ENCODE measurements at places on chromosomes 7 and 10.

GRCh38 chr7:100353685-100354330, 4.1 kb upstream of the PILRB start:
- H3K27ac ChIP-seq, result peak overlapping the region; percentile 93
- peaks cover 49% of the 10 kb centered on the region for H3K4me1 ChIP-seq
- peak overlapping the region; percentile 83 for H3K4me3 ChIP-seq
- peaks cover 6% of the 10 kb centered on the region for H3K36me3 ChIP-seq
- no peaks in the 10 kb centered on the region for H3K27me3 ChIP-seq

GRCh38 chr7:100434297-100435144, 1.8 kb downstream of the PPP1R35 start:
- H3K27ac ChIP-seq, result peak overlapping the region; percentile 91
- H3K4me3 ChIP-seq, result peak overlapping the region; percentile 82
- no peaks in the 10 kb centered on the region for H3K27me3 ChIP-seq
- peaks cover 38% of the 10 kb centered on the region for H3K36me3 ChIP-seq

- no peak overlapping the region for H3K4me3 ChIP-seq
- no peak for DNase-seq
- H3K27ac ChIP-seq, result no peak overlapping the region
- H3K27me3 ChIP-seq, result no peaks in the 10 kb centered on the region
- no peaks in the 10 kb centered on the region for H3K4me1 ChIP-seq
These were observed 278.7 kb upstream of the PHYHIPL start for GRCh38 chr10:58897708-58898107.

DNA sequence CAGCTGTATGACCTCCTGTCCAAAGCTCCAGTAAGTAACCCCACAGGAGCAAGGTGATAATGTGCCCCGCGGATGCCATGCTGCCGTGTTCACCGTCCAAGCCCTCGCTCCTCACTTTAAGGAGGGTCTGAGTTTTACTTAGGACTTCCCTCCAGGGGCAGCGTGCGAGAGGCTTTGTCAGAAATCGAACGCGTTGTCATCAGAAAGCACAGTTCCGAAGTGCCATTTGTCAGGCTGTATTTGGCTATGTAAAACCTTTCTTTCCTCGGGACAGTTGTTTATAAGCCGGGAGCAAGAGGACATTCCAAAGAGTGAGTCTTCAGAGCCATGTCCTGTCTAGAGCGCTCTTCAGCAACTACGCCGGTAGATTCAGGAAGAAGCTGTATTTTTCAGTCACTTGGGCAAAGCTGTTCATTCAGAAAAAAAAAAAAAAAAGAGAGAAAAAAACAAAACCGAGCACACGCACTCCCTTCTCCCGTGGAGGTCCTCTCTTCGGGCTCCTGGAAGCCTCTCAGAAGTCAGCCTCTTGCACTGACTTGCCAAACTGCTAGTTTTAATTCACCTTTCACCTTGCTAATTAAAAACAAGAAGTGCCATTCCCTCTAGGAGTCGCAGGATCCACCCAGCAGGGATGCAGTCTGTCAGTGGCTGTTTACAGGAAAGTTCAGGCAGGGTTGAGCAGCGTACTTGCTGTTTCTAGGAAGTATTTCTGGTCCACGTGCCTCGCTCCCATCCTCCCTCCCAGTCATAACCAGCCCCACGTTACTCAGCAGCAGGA, at the start of gene SEMA3E:
Gene SEMA3E, minus strand, starts transcription at position 676 of the 778 bp plus-strand sequence.
- DNase-seq, result no peak
- H3K36me3 ChIP-seq, result no peaks in the 10 kb centered on the region
- H3K27ac ChIP-seq, result no peak within 1 kb of the TSS
- no peak within 1 kb of the TSS for H3K4me3 ChIP-seq

DNA sequence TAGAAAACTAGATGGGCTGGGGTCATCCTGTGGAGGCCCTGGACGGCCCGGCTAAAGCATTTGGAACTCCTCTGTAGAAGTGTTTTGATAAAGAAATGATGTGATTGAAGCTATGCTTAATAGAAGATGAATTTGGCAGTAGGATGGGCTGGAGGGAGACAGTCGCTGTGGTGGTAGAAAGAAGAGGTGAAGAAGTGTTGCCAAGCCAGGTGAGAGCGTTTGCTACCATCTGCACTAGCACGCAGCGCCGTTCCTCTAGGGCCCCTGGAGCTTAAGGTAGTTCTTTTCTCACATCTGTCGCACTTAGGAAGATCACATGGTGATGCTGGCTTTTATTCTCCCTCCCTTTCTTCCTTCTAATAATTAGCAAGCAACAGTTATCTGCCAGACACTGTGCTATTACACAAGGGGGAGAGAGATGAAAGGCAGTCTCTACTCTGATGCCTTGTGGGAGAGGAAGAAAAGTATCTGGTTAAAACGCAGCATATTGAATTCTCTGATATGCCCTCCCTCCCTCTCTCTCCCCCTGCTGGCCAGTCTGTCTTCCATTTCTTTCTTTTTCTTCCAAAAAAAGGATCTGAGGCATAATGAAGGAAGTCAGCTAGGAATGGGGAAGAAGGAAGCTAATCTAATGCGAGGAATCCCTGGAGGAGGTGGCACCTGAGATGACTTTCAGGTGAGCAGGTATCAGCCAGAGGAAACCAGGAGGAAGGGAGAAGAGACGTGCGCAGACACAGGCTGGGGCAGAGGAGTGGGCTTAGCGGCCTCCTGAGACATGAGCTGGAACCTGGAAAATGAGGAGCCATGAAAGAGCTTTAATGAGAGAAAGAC, 162.3 kb upstream of the KLF14 start:
- DNase-seq, result no peak
- peaks cover 70% of the 10 kb centered on the region for H3K36me3 ChIP-seq
- H3K4me1 ChIP-seq, result peaks cover 31% of the 10 kb centered on the region
- H3K27me3 ChIP-seq, result no peaks in the 10 kb centered on the region
- H3K27ac ChIP-seq, result peak overlapping the region; percentile 83
- no peak overlapping the region for H3K4me3 ChIP-seq

- peaks cover 58% of the 10 kb centered on the region for H3K4me1 ChIP-seq
- H3K27ac ChIP-seq, result peak overlapping the region; percentile 89
- no peak for DNase-seq
- H3K27me3 ChIP-seq, result no peaks in the 10 kb centered on the region
- H3K4me3 ChIP-seq, result peak overlapping the region; percentile 76
- peaks cover 25% of the 10 kb centered on the region for H3K36me3 ChIP-seq
These were observed 44.0 kb upstream of the VDAC2 start for GRCh38 chr10:75166623-75166972.

DNA sequence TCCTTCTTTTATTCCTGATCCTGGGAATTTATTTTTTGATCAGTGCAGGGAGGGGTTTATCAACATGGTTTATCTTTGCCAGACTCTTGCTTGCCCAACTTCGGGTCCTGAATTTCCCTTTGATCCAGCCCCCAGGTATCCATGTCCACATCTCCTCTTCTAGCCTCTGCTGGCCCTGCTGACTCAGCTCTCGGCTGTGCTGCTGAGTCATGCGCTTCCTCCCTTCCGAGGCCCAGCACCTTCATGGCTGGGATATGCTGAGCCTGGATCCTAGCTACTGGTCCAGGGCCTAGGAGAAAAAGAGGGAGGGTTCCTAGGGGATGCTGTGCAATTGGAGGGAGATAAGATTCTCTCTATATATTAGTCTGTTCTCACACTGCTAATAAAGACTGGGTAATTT, 380.7 kb upstream of the SHH start:
- DNase-seq, result no peak
- H3K27ac ChIP-seq, result no peak overlapping the region
- no peaks in the 10 kb centered on the region for H3K36me3 ChIP-seq
- peaks cover 11% of the 10 kb centered on the region for H3K27me3 ChIP-seq
- H3K4me3 ChIP-seq, result no peak overlapping the region

GRCh38 chr7:77907281-77907680, 108.7 kb downstream of the PHTF2 start:
- H3K4me1 ChIP-seq, result peaks cover 2% of the 10 kb centered on the region
- no peaks in the 10 kb centered on the region for H3K36me3 ChIP-seq
- no peaks in the 10 kb centered on the region for H3K27me3 ChIP-seq
- no peak overlapping the region for H3K27ac ChIP-seq
- H3K4me3 ChIP-seq, result no peak overlapping the region

DNA sequence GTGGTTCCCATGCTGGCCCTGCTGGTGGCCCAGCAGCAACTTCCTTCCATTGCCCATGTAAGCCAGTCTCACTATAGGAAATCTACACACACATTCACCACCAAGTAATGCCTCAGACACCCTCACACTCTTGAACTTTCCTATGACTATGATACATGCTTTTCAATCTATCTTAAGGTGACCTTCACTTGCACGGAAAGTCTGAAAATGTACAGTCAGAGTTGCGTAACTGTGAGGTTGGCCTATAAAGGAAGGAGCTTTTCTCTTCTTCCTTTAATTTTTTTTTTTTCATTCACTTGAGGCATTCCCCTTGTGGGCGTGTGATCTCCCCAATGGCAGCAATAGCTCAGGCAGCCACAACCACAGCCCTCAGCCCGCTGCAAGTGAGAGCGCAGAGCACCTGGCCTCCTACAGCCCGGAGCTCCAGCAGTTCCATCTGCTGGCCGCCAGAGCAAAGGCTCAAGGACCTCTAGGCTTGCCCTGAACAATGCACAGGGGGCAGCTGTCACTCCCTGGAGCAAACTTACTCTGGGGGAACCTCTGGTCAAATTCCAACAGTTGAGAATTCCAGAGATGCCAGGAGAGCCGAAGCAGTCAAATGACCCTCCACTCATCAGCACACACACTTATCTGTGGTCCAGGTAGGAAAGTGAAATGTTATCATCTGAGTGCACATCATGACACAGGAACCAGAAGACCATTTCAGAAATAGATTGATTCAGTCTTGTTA, 123.1 kb upstream of the ADO start:
- no peaks in the 10 kb centered on the region for H3K36me3 ChIP-seq
- no peak overlapping the region for H3K27ac ChIP-seq
- peaks cover 15% of the 10 kb centered on the region for H3K4me1 ChIP-seq
- no peak overlapping the region for H3K4me3 ChIP-seq

GRCh38 chr10:48292616-48293015, 13.9 kb upstream of the MAPK8 start:
- no peak for DNase-seq
- peaks cover 2% of the 10 kb centered on the region for H3K27me3 ChIP-seq
- no peak overlapping the region for H3K27ac ChIP-seq
- H3K4me3 ChIP-seq, result no peak overlapping the region
- peaks cover 9% of the 10 kb centered on the region for H3K4me1 ChIP-seq

DNA sequence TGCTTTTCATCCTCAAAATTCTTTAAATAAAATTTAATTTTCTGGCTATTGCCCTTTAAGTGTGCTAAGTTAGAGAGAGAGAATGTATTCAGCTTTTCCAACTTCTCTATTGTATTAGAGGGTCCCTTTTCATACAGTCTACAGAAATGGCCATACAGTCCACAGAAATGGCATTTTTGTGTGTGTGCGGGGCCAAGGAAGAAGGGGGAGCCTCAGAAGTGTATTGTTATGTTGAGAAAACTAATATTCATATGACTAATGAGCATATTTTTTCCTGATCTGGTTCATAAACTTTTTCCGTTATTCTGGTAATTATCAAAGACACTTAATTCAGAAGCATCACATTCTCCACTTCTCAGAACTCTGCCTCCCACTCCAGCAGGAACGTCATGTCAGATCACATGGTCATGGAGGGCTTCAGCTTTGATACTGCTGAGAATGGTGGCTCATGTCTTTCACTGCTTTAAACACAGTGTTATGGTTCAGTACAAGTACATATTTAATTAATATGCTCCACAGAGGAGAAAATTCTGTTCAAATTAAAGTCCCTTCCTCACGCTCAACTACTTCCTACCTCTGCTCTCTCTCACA, 37.1 kb downstream of the ELMO1 start:
- DNase-seq, result no peak
- no peak overlapping the region for H3K4me3 ChIP-seq
- H3K27ac ChIP-seq, result peak overlapping the region; percentile 88
- peaks cover 24% of the 10 kb centered on the region for H3K4me1 ChIP-seq
- no peaks in the 10 kb centered on the region for H3K27me3 ChIP-seq
- peaks cover 5% of the 10 kb centered on the region for H3K36me3 ChIP-seq

GRCh38 chr10:58291538-58292174, 22.7 kb downstream of the CISD1 start:
- DNase-seq, result peak; percentile 41
- no peak overlapping the region for H3K4me3 ChIP-seq
- H3K36me3 ChIP-seq, result no peaks in the 10 kb centered on the region
- no peaks in the 10 kb centered on the region for H3K27me3 ChIP-seq
- H3K27ac ChIP-seq, result no peak overlapping the region

GRCh38 chr10:12717981-12718707, 283.4 kb downstream of the CCDC3 start:
- no peaks in the 10 kb centered on the region for H3K27me3 ChIP-seq
- no peak overlapping the region for H3K4me3 ChIP-seq
- peaks cover 9% of the 10 kb centered on the region for H3K36me3 ChIP-seq
- DNase-seq, result no peak
- no peak overlapping the region for H3K27ac ChIP-seq
- H3K4me1 ChIP-seq, result peaks cover 4% of the 10 kb centered on the region

DNA sequence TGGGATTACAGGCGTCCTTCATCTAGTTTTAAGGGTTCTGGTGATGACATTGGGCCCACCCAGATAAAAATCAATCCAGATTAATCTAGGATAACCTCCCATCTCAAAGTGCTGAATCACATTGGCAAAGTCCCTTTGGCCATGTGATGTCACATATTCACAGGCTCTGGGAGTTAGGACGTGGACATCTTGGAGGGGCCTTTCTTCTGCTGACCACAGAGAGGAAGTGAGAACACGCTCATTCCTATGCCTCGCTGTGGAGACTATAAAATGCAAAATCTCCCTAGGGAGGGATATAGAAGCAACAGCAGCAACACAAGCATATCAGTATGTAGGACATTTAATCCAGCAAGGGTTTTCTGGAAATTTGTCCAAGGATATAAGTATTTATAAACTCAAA, 266.0 kb upstream of the PITRM1 start:
- peaks cover 6% of the 10 kb centered on the region for H3K27me3 ChIP-seq
- H3K36me3 ChIP-seq, result no peaks in the 10 kb centered on the region
- no peak overlapping the region for H3K4me3 ChIP-seq
- no peaks in the 10 kb centered on the region for H3K4me1 ChIP-seq

DNA sequence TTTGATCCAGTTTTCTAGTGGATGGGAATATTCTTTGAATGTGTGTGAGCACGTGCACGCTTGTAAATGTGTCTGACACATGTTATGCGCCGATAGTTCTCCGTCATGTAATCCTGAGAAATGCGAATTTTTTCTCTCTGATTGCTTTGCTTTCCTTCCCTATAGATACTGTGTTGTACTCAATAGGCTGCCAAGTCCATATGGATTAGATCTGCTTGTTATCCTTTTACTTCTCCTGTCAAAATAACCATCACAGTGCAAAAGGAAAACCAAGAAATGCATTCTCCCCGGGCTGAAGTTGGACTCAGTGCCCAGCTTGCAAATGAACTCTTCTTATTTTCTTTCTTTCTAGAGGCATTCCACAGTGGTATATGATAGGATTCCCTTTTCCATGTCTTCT, 131.9 kb downstream of the KIAA1217 start:
- no peak overlapping the region for H3K27ac ChIP-seq
- H3K4me1 ChIP-seq, result no peaks in the 10 kb centered on the region
- H3K36me3 ChIP-seq, result no peaks in the 10 kb centered on the region
- H3K27me3 ChIP-seq, result peaks cover 3% of the 10 kb centered on the region
- no peak for DNase-seq

GRCh38 chr10:855079-855478, 76.4 kb downstream of the LARP4B start:
- H3K27ac ChIP-seq, result peak overlapping the region; percentile 87
- no peak for DNase-seq
- H3K4me1 ChIP-seq, result peaks cover 50% of the 10 kb centered on the region
- H3K36me3 ChIP-seq, result peaks cover 90% of the 10 kb centered on the region
- no peaks in the 10 kb centered on the region for H3K27me3 ChIP-seq

Measured in naive thymus-derived CD8-positive, alpha-beta T cell (primary cell).